ENCODE measurements at places on chromosomes 13 and 19. TPM values are rescaled to one million over a fixed set of nuclear protein-coding genes. Genes with fewer than 3 reads are reported as not detected.

Gene PSG6
- total RNA-seq: not detected

Gene RNF113B
- not detected for total RNA-seq

Gene ZNF441
- total RNA-seq: 0.23 TPM

Gene MYH14
- total RNA-seq: 28.6 TPM

Gene SULT2A1
- not detected for total RNA-seq

Gene ATP4B
- not detected for total RNA-seq

Gene SDHAF1
- total RNA-seq: 16.8 TPM

Gene RYR1
- 10.7 TPM for total RNA-seq

Gene ZNF260
- 30.7 TPM for total RNA-seq

Gene PABPC3
- total RNA-seq: 0.48 TPM

Gene CACNG8
- 4.5 TPM for total RNA-seq

Gene C3
- 6.4 TPM for total RNA-seq

Gene MCEMP1
- total RNA-seq: not detected

Gene FXYD5
- 104 TPM for total RNA-seq

Gene APLP1
- total RNA-seq: 22.0 TPM

Gene PLIN5
- total RNA-seq: 1.8 TPM

Gene SPRY2
- 37.7 TPM for total RNA-seq

Gene SOHLH2
- total RNA-seq: 9.7 TPM

Gene AXL
- total RNA-seq: 51.0 TPM

Gene IGSF23
- not detected for total RNA-seq

Gene RFX1
- total RNA-seq: 16.1 TPM

Gene C19orf38
- total RNA-seq: 0.27 TPM

Gene URAD
- total RNA-seq: not detected

Gene RFX2
- total RNA-seq: 4.8 TPM

Gene ZNF530
- total RNA-seq: 9.3 TPM

Gene FAM174C
- total RNA-seq: 44.5 TPM

Gene TSC22D1
- total RNA-seq: 78.1 TPM

Gene DACH1
- total RNA-seq: 0.57 TPM

Gene SMIM44
- total RNA-seq: not detected

Gene LIPE
- 12.5 TPM for total RNA-seq

Gene BEST2
- 4.6 TPM for total RNA-seq

Gene GJB2
- 0.20 TPM for total RNA-seq

Gene PSPN
- total RNA-seq: 2.1 TPM

Gene LIM2
- total RNA-seq: not detected

Gene MIA
- total RNA-seq: not detected

Gene EDNRB
- 67.6 TPM for total RNA-seq

Gene C1QTNF9
- not detected for total RNA-seq

Gene ADGRE3
- total RNA-seq: not detected

Gene CEACAM1
- total RNA-seq: 2.0 TPM

Gene CRTC1
- total RNA-seq: 8.5 TPM

Gene CPB2
- total RNA-seq: not detected

Gene FCHO1
- 27.0 TPM for total RNA-seq

Gene NALCN
- 0.54 TPM for total RNA-seq

Gene RRAS
- 17.7 TPM for total RNA-seq

Gene PRKCG
- 10.6 TPM for total RNA-seq

Gene SYCN
- not detected for total RNA-seq

Gene ZNF77
- 3.7 TPM for total RNA-seq

Gene CYP4F22
- not detected for total RNA-seq

Gene BICRA
- total RNA-seq: 29.2 TPM

Gene MBD3L2
- not detected for total RNA-seq

Gene ZNF709
- total RNA-seq: 2.0 TPM

Gene NLRP7
- total RNA-seq: 0.96 TPM

Gene ABHD13
- total RNA-seq: 6.6 TPM

Gene ZNF738
- total RNA-seq: 78.1 TPM

Gene SLITRK5
- 1.1 TPM for total RNA-seq

Gene WDR87
- not detected for total RNA-seq

Gene TEX101
- not detected for total RNA-seq

Gene LRRC4B
- 11.5 TPM for total RNA-seq

Data from H1 (cell line).